ENCODE measurements at places on chromosomes 3 and 15.
A peak's percentile ranks its signal among the peaks of the same experiment; 100 is the strongest.

DNA sequence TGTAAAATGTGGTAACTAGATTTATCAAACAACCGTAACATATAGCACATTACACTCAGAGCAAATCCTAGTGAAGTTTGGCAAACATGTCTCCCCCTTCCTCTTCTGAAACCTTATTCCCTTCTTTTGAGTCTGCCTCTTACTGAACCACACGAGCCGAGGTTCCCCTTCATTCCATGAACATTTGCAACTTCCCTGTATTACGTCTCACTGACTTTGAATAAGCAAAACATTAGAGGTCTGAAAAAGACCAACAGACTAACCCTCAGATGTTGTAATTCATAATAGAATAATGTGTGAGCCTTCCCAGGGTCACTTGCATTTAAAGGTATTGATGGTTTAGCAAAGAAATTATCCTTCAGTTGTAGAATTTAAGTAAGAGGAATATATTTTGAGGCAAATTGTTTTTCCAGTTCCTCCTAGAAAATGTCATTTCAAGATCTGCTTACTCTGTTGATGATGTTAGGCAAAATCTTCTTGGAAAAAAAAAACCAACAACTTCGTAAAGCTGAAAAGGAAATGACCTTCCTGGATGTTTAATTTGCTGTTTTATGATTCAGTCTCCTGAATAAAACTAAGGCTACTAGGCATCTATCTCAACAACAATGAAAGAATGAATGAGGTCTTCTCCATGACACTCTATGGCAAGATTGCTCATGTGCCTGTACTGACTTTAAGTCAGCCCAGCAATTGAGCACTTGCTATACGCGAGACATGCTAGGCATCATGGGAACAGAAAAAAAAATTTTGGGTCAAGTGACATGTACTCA is 296.9 kb upstream of the NECTIN3 start:
- DNase-seq: no peak

GRCh38 chr15:33644304-33644703 is 324.0 kb upstream of the CHRM5 start:
- no peak for DNase-seq

DNA sequence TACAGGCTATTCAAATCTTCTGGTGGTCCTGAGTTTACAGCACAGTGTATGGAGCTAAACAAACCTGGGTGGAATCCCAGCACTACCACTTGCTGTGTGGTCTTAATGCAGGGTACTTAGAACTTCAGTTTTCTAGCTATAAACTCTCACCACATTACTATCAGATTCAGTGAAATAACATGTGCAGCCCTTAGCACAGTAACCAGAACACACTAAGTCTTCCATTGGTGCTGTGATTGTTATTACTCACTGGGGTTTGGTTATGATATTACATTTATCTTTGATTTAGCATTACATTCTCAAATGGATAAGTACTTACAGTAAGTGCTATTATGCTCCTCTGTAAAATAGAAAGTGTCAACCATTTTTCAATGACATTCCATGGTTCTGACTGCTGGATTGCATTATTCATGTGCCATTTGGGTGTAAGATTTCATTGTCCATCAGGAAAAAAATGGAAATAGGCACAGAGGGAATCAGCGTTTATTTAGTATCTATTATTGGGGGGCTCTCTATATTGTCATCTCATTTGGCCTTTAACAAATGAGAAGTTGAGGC is 81.9 kb downstream of the PDE8A start:
- no peak for DNase-seq

DNA sequence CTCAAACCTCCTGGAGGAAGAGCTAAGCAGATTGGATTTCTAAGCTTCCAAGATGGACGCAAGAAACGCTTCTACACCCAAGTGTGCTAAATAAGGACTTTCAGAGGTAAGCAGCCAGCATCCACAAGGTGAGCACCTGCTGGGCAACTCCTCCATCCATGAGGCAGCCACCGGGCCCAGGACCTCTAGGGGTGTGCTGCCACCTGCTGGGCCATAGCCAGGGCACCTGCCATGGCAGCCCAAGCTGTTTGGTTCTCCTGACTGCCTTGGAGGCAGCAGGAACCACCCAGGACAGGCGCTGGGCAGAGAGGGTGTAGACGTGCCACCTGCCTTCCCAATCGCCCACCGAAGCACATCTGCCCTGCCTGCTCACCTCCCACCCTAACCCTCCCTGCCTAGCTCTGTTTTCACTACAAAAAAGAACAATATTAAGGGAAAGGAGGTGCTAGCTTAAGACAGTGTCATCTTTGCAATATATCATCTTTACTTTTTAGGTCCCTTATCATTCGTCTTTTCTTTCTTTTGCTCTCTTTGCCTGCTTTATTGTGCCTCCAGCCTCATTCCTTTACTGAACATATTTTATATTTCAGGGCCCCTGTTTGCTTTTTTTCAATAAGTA is 12.9 kb downstream of the C15orf62 start:
- peak; percentile 71 for DNase-seq

DNA sequence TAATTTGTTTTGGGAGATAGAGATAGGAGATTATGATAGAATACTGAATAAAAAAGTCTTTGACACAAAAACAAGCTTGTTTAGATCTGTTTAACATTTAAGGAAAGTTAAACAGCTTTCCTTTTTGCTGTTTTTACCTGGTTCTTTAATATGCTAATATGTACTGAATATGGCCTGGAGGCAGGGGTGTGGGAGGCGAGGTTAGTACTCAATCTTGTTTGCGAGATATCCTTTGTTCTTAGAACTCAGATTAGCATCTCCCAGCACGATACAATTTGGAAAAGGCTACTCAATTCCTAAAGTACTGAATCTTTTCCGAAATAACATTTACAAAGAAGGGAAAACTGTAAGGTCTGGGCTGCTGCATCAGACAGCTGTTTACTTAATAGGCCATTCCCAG is 40.8 kb upstream of the ST3GAL6 start:
- DNase-seq: no peak

- no peak for DNase-seq
These were observed 1278.0 kb upstream of the GBE1 start for GRCh38 chr3:83039422-83039821.

- no peak for DNase-seq
These were observed 257.4 kb downstream of the PLOD2 start for GRCh38 chr3:145903472-145904013.

DNA sequence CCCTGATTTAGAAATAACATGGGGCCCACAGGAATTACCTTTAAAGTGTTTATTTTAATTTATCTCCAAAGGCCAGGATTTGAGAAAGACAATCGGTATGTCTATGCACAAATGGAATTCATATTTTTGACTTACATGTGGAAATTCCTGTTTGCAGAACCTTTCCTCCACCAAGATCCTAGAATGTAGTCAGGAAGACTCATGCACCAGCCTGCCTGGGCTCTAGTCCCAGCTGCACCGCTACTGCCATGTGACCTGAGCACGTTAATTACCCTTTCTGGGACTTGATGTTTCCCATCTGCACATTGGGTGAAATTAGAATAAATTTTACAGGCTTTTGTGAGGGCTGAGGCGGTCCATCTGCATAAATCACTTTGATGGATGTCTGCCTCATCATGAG is 194.2 kb downstream of the ATP10A start:
- DNase-seq: no peak

- no peak for DNase-seq
These were observed 192.2 kb upstream of the GADL1 start for GRCh38 chr3:31086698-31087097.

DNA sequence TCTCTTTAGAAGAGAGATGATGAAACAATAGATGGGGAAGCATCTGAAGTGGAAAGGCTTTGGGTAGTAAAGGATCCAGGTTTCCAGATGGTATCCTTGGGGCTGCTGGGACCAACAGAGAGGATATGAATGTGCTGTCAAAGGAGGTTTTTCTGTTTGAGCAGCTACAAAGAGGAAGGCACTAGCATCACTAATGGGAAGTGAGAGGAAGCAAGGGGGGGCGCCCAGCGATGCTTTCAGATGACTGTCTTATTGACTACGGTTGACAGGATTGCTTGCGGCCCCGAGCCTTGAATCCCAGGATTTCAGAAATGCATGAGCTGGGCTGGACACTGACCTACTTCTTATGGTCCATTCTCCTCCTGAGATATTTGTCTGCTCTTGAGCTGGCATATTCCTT is 103.8 kb upstream of the GALNT15 start:
- DNase-seq: no peak

DNA sequence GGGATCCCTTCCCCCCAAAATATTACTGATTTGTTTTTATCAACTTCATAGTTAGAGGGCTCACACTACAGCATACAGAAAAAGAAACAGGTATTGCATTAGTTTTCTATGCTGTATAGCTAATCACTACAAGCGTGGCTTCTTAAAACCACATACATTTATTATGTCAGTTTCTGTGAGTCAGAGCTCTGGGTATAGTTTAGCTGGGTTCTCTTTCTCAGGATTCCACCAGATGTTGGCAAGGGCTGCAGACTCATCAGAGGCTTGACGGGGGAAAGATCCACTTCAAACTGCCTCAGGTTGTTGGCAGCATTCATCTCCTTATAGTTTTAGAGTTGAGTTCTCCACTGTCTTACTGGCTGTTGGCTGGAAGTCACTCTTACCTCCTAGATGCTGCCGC is 328.0 kb downstream of the NLGN1 start:
- no peak for DNase-seq

- no peak for DNase-seq
These were observed 49.9 kb upstream of the CCDC174 start for GRCh38 chr3:14601692-14602005.

GRCh38 chr3:4835616-4836043 is 143.6 kb upstream of the BHLHE40 start:
- DNase-seq: peak; percentile 83

DNA sequence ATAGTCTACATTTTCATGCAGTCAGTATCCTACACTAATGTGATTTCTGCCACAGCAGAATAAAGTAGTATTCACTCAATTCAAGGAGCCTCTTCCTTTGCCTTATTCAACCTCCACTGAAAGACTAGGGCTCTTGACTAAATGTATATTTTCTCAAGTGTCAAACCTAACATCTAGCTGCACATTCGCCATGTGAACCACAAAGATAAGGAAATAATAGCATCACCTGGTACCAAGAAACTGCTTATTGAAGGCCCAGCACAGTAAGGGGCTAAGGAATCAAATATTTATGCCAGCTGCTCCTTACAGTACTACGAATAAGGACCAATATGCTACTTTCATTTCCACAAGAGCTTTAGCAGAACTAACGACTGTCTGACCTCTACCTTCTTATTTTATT is 1.3 kb downstream of the SRP14 start:
- no peak for DNase-seq

DNA sequence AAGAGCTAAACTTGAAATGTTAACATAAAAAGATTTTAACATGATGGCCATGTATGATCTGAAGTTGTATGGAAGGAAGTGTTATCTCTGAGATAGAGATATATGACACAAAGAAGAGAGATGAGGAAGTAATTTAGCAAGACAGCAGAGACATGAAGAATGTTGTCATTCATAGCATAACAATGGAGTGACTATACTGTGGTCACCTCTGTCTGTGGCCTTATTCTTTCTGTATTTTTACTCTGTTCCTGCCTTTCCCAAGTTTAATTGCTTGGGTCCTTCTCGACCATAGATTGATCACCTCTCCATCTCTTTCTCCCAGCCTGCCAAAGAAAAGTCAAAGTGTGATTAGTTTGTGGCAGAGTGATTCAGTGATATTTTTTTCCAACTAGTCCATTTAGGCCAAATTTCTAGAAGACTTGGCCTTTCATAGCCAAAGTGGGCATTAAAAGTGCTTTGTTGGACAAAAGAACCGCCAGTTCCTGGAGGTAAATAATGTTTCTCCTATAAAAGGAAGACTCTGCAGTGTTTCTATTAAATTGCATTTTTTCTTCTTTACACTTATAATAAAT is 711.9 kb downstream of the CADM2 start:
- no peak for DNase-seq

DNA sequence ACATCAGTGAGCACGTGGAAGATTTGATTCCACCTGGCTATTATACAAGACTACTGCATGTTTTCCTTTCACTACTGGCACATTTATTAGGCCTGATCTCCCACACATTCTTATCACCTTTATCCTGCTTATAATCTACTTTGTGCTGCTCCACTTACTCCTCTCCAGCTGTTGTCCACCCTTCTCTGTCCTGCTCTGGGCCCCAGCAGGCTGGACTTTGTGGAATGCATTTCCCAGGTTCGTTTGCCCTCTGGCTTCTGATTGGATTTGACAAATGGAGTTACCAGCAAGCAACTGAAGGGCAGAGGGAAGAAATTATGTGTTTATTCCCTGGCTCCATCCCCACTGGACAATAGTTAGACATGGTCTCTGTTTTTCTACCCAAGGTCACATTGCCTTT is 75.5 kb downstream of the DCLK3 start:
- no peak for DNase-seq

GRCh38 chr3:126406389-126407296 is 11.9 kb downstream of the CFAP100 start:
- no peak for DNase-seq

GRCh38 chr15:72982714-72983113 is 69.5 kb upstream of the NEO1 start:
- DNase-seq: no peak

- no peak for DNase-seq
These were observed 37.7 kb upstream of the PLXNA1 start for GRCh38 chr3:126945171-126945721.

GRCh38 chr3:157145606-157146322 is 14.2 kb downstream of the CCNL1 start:
- DNase-seq: no peak

DNA sequence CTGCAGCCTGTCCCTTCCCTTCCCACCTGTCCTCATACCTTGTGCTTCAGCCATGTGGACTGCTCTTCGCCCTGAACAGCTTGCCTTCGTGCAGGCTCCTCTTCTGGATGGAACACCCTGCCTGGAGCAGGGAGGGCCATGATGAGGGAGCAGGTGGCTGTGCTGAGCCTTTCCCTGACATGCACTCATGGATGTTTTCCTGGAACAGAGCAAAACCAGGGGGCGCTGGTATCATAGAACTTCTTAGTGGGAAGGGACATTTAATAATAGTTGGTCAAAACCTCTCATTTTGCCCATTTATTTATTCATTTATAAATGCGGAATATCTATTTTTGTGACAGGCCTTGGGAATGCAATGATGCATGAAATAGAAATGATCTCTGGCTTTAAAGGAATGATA is 149.3 kb downstream of the CACNA1D start:
- no peak for DNase-seq

- DNase-seq: no peak
These were observed 151.0 kb upstream of the WNT5A start for GRCh38 chr3:55637906-55638638.

GRCh38 chr3:45677033-45677446 is 12.2 kb upstream of the SACM1L start:
- DNase-seq: peak; percentile 69
